WTC11 (cell line): ENCODE measurements at places on chromosomes 1 and 21. TPM values are rescaled to one million over a fixed set of nuclear protein-coding genes. Genes with fewer than 3 reads are reported as not detected.

DNA sequence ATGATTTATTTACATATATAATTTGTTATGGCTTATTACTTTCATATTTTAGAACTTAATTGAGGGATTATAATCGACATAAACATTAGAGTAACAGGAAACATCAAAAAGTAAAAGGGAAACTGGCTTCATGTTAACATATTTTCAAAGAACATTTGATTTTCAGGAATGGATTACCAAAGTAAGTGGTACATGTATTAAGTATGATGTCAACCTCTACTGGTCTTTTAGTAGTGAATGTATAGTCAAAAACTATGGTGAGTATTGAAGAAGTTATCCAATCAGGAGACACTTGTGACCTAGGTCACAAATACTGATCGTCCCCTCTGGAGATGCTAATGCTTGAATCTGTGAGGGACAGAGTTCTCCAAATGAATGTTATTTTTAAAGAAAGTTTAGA is 768.9 kb upstream of the ADGRL4 start:
- no peak for DNase-seq

The SMPDL3B gene
- total RNA-seq, result 25.9 to 31.6 TPM (median 26.5 TPM) in 3 replicates

The ERG gene
- 2.8 to 4.5 TPM (median 3.8 TPM) in 3 replicates for total RNA-seq

DNA sequence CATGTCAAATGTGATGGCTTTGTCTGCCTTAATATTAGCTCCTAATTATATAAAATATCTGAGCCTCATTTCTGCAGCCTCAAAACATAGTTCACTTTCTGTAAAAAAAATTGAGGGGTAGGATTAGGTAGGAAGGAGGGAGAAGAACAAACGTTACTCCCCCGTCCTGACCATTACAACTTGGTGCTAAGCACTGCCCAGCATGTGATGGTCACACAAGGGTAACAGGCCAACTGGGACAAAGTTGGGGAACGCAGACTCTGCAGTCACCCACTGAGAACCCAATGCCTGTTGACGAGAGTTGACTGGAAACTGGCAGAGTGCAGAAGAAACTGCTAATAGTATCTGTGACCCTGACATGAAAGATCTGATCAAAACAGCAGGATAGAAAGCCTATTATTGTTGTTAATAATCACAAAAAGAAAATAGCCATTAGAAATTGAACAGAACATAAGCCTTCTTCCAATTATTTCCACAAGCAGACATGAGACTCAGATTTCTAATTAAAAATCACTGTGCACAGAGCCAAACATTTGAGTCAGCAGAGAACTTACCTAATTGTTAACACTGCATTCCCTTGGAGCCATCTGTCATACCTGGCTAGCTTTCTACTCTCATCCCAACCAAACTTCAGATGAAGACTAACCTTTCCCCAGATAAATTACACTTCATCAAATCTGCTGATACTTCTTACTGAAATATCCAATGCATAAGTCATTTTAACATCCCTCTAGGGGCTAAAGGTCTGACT is 5.5 kb downstream of the SORT1 start:
- DNase-seq, result no peak

The CLEC20A gene
- total RNA-seq, result not detected in 3 replicates

DNA sequence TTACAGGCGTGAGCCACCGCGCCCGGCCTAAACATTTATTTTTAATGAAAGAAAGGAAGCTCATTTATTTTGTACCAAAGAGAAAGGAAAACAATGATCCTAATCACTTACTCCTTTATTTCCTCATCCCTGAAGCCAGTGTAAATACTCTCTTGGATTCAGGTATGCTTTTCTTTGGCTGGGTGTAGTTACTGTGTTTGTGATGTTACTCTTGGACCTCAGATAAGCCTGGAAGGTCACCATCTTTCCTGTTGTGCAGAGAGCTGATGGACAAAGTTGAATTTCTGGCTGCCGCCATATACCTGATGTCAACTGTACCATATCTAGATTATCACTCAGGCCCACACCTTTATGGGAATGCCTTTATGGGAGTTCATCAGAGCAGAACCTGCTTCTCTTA is 35.4 kb upstream of the FOXE3 start:
- DNase-seq, result no peak

DNA sequence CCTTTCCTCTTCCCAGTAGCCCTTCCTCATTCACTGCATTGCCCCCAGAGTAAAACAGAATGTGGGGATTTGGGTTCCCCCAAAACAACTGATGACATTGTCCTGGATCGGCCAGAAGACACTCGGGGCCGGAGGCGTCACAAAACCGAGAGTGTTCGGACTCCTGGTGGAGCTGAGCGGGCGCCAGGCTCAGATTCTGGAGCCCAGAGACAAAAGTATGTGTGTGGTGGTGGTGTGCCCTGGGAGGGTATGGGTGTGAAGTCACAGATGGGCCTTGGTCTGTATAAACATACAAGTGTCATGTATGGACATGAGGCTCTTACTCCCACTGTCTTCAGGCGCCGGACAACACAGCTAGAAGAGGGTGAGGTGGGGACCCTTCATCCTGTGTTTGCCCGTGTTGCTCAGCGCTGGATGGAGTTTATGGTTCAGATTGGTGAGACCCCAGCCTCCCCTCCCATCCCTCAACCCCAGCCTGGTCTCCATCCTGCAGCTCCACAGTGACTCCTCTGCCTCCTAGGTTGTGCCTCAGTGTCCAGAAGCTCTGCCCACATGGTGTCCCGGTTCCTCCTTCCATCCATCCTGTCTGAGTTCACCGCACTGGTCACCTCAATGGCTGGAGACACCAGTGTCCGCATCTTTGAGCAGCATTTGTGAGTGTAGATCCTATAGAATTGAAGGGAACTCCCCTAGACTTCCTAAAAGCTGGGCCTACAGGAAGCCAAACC is 12.4 kb downstream of the HYI start:
- no peak for DNase-seq

The CHIA gene
- total RNA-seq, result not detected in 3 replicates

DNA sequence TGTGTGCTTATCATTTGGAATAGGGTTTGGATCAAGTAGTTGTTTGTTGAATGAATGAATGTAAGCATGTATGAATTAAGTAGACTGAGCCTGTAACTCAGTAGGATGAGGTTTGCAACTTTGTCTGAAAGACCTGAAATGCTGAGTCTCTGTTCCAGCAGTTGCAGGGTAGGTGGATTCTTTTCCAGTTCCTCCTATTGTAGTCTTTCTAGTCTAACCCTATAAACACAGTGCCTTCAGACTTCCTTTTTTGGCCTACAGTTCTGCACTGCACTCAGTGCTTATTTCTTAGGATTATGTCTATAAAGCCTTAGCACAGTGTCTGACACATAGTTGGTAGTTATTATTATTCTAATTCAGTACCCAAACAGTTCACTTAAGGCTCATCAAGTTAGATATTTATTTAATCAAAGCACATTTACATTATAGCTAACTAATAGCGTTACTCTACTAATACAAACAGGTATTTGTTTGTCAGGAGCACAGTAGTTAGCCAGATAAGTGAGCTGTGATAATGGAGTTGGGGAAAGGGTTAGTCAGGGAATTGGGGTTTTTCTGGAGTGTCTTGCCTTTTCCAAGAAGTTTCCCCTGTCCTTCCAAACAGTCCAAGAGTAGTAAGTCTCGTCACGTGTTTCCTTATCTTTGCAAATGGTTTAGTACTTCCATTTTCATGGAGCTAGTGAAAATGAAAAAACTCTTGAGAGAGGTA is 45.0 kb downstream of the ABCD3 start:
- no peak for DNase-seq

- DNase-seq, result no peak
These were observed 833.5 kb downstream of the ADGRL2 start for GRCh38 chr1:82634266-82634665.
